ENCODE measurements at places on chromosomes 4 and X.

GRCh38 chr4:180581061-180581460, 1662.1 kb upstream of the TENM3 start:
- DNase-seq = no peak

DNA sequence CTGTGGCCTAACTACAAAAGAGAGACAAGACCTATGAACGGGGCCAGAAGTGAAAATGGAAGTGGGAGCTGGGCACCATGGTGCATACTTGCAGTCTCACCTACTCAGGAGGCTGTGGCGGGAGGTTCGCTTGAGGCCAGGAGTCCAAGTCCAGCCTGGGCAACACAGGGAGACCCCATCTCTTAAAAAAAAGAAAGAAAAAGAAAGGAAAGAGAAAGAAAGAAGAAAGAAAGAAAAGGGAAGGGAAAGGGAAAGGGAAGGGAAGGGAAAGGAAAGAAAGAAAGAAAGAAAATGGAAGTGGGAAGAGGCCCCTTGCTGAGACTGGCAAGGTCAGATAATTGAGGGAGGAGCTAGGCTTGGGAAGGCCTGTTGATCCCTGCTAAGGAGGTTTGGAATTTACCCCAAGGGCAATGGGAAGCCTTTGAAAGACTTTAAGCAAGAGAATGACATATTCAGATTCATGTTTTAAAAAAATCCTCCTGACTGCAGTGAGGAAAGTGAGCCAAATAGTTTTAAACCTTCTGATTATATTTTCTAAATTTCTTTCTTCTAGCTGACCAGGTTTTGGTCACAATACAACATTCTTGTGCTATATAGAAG, 17.7 kb upstream of the HERC5 start:
- DNase-seq = no peak

GRCh38 chr4:165199722-165200121, 7.6 kb upstream of the KLHL2 start:
- DNase-seq = no peak

GRCh38 chrX:40943093-40943641, 142.1 kb upstream of the USP9X start:
- DNase-seq = no peak

GRCh38 chr4:3220476-3221183, 28.3 kb upstream of the MSANTD1 start:
- DNase-seq = no peak

- DNase-seq = peak; percentile 88
Measured at GRCh38 chrX:75155827-75156525, at the start of gene ABCB7. ABCB7 (minus strand) TSS chrX:75156283; CDS start chrX:75156272, 11 bp downstream.

DNA sequence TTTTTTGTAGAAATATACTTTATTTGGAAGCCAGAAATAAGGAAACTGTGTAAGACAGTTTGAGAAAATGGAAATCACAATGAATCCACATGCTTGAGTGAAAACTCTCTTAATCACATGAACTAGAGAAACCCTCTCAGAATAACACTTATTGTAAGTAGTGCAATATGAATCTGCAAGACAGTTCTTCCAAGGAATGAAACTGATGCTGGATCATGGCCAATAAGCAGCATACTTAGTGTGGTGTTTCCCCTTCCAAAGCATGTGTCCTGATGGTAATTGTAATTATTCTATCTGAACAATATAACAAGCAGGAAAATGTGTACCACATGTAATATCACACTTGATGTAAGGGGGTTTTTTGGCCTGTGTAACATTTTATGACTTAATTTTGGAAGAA, 1870.5 kb upstream of the TENM3 start:
- DNase-seq = no peak

GRCh38 chr4:18508786-18509185, 487.2 kb upstream of the LCORL start:
- DNase-seq = no peak

DNA sequence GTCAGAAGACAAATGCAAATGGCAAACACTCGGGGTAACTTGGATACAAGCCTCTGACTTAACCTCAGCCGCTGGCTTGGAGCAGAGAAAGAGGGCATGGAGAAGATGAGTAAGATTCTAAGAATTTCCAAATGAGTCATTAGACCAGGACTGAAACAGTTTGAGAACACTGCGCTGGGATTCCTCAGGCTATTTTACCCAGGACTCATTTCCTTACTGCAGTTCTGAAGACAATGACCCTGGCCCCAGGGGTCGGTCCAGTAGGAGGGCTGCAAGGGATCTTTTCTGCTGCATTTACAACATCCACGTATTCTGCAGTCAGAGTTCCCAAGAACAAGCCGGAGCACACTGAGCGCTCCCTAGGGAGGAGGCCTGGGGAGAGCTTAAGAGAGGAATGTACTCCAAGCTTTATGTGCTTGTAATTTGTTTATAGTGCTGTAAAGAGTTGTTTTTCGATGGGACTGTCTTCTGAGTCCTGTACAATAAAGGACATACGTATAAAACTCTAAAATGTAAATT, 27.3 kb upstream of the SORBS2 start:
- no peak for DNase-seq

DNA sequence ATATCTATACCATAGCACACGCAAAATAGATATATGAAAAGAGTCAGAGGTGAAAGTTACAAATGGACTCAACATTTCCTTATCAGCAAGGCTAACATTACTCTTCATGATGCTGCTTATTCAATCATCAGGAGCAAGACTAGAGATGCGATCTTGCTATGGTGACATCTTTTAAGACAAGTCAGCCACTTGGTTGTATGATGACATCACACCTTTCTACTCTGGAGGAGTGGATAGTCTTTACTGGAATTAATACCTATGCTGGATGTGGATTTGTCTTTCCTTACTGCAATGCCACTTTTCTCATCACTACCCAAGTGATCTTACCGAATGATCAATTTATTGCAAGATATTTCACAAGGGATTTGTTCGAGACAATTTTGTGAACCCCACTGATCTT, 87.0 kb upstream of the SPOCK3 start:
- DNase-seq = no peak

DNA sequence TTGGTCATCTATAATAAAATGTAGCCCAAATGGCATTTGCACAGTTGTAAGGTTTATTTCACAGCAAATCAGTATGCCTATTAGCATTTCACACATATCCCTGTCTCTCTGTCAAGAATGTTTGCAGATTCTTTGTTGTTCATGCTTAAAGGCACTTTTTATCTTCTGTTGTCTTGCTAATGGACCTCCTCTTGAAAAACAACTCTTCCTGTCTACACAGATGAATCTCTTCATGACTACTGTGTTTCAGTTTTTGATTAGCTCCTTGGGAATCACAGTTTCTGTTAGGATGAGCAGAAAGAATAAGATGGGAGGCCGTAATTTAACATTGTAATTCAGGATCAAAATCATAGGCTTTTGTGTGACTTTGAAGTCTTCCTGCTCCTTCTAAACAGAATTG, 35.5 kb upstream of the SLC4A4 start:
- DNase-seq = no peak

GRCh38 chr4:54659313-54659712, 1.6 kb downstream of the KIT start:
- DNase-seq = peak; percentile 46

DNA sequence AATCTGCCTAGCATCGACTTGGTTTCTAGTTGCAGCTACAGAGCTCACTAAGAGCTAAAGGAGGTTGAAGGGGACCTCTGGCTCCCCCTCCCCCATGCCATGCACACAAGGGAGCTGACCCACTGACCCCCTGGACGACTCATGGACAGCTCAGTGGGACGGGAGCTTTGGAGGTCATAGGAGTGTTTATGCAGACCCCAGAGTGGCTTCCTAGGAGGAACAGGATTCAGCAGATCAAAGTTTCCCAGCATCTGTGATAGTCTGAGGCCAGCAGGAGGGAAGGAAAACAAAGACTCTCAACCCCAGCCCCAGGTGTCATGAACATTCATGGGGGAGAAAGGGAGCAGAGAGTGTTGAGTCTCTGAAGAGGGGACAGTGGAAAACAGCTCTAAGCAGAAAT, 104.4 kb downstream of the ARSF start:
- no peak for DNase-seq

DNA sequence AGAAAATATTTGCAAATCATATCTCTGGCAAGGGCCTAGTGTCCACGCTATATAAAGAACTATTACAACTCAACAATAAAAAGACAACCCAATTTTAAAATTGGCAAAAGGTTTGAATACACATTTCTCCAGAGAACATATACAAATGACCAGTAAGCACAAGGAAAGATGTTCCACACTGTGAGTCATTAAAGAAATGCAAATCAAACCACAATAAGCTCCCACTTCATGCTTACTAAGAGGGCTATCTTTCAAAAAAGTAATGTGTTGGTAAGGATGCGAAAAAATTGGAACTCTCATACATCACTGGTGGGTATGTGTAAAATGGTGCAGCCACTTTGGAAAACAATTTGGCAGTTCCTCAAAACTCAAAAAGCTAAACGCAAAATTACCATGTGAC, 884.0 kb upstream of the INTU start:
- no peak for DNase-seq

DNA sequence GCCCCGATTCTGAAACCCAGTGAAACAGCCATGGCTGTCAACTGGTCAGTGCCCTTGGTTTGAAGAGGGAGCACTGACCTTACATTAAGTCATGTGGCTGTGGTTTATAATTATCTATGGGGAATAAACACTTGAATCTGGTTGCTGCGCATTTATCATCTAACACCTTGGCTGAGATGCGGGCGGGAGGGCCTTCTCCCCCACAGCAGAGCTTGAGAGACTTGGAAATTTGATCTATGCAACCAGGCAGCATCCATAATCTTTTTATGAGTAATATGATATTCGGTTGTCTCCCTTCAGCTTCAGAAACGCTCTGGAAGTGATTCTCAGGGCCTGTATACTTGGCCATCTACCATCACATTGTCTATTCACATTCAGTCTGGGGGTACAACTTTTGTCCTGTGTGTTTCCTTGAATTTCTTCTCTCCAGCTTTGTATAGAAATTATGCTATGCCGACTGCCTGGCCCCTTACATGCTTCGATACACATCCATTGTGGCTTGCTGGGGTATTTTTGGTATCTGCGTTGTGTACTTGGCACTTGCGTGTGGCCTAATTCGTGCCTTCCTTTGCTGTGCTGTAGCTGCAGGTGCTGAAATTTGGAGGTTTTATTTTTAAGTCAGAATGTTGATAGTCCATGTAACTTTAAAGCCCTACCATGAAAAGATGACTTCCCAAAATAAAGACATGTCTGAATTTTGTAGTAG, 321.6 kb downstream of the ARHGAP10 start:
- no peak for DNase-seq

DNA sequence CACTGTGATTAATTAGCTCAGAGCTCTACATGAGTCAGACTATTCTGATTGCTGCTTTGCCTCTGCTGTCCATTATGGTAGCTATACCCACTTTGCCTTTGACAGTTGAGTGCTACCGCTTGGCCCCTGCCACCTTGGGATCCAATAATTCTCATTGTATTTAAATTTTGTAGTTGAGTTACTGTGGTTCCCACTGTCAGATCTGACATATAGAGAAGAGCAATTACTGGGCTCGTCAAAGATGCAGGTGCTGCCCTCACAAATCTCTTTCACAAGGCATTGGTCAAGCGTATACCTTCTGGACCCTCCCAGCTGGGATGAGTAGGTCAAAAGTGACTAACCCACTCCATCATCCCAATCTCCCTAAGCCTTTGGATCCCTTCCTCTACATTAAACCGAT, 18.3 kb upstream of the PRDM8 start:
- no peak for DNase-seq

- DNase-seq = no peak
Measured at GRCh38 chr4:176134670-176135069, 60.7 kb downstream of the SPATA4 start.

DNA sequence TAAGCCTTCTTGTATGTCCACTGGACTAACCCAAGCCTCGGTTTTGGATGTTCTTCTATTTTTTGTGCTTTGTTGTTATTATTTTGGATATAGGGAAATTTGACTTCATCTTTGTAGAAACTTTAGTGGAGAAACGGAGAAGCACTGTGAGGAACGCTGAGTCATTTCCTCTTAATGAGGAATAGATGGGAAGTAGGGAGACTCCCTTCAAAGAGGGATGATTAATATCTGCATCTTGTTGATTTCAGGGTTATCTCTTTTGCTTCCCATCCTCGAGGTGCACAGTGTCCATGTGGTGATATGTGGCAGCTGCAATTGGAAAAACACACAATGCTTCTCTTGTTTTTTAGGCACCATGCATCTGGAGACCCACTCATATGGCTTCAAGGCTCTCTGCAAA, 1147.9 kb downstream of the NLGN4X start:
- DNase-seq = no peak

GRCh38 chrX:19855700-19856381, 31.6 kb downstream of the SH3KBP1 start:
- no peak for DNase-seq

- no peak for DNase-seq
Measured at GRCh38 chr4:87553182-87553581, 24.0 kb upstream of the SPARCL1 start.

DNA sequence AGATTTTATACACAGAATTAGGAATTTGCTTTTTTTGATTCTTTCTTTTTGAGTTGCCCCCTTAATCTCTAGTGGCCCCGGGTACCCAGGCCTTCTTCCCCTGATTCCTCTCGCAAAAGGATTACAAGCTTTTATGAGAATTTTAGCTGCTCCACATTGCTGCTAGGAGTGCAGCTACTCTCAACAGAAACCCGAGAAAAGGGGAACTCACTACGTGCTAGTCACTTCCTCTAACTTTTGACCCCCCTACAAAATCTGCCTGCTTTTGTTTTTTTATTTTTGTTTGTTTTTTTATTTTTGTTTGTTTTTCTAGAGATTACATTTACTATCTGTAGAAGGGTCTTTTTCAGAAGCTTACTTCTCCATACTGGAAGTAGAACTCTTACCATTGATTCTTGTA, 64.1 kb downstream of the ZNF81 start:
- DNase-seq = peak; percentile 69

DNA sequence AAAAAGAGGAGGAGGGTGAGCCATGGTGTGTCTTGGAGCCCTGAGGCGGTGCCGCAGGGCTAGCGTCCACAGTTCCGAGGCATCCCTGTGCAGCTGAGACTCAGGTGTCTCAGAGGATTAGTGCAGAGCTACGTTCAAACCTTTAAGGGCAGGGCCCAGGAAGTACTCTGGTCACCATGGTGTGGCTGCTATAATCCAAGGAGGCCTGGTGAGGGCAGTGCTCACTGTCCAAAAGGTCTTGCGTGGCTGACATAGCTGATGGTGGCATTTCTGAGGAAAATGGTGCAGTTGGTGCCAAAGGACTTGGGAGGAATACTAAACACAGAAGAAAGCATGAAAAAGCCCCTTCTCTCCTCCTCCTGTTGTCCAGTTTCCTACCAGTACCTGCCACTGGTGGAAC, 146.9 kb downstream of the DCHS2 start:
- DNase-seq = no peak

- DNase-seq = peak; percentile 86
Measured at GRCh38 chrX:103918050-103918449, 44.4 kb upstream of the TMSB15B start.

GRCh38 chr4:10334506-10335028, 122.7 kb downstream of the ZNF518B start:
- DNase-seq = no peak

DNA sequence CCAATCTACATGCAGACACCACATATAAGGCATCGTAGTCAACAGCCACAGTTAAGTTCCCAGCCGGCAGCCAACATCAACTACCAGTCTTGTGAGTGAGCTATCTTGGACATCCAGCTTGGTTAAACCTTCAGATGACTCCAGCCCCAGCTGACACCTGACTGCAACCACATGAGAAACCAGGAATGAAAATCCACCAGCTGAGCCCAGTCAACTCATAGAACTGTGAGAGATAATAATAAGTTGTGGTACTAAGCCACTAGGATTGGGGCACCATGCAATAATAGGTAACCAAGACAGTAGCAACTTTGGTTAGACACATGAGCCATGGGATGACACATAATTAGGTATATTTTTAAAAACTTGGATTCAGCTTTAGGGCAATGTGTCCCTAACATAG, 188.1 kb upstream of the BCOR start:
- no peak for DNase-seq

- DNase-seq = peak; percentile 40
Measured at GRCh38 chr4:110344165-110344564, 131.8 kb upstream of the ENPEP start.

All from KBM-7 (cell line).